BE2C (cell line): ENCODE measurements at places on chromosomes 3 and 15.

GRCh38 chr3:142269767-142270166, 44.4 kb upstream of the GK5 start:
- DNase-seq: no peak

DNA sequence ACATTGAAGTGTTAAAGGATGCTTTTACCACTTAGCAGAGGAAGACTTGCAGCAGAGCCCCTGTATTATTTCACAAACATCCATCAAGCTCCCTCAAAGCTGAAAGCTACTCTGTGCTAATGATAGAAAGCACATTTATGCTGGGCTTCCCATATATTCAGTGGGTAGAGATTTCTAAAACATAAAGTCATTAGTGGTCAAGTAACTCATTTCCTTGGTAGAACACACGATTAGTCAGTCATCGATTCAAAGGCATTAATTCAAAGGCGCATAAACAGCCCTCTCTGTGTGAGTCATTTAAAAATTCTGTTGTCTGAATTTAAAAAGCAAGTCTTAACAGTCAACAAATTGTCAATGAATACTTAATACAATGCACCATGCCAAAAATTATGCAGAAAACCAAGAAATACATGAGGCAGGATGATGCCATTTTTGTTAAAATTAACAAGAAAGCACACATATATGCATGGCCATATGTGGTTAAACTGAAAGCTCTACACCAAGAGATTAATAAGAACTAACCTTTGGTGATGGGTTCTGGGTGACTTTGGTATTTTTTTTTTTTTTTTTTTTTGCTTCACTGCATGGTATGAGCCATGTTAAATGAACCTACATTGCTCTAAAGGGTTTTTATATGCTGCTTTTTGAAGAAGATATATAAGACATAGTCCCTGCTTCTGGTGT, 61.7 kb downstream of the LDHAL6B start:
- DNase-seq: no peak

- DNase-seq: no peak
These were observed 32.2 kb upstream of the COLQ start for GRCh38 chr3:15553749-15554148.

GRCh38 chr3:29852767-29853166, 571.9 kb downstream of the RBMS3 start:
- DNase-seq: no peak

GRCh38 chr3:12170207-12170606, 11.5 kb upstream of the TIMP4 start:
- DNase-seq: no peak

GRCh38 chr3:171240504-171240835, 213.9 kb upstream of the SLC2A2 start:
- no peak for DNase-seq

- DNase-seq: no peak
These were observed 246.5 kb downstream of the MYRIP start for GRCh38 chr3:40055956-40056355.

GRCh38 chr3:131518680-131519079, 15.9 kb upstream of the MRPL3 start:
- DNase-seq: no peak

- no peak for DNase-seq
These were observed 113.5 kb downstream of the SEC22A start for GRCh38 chr3:123315271-123315595.

GRCh38 chr3:43892061-43892460, 201.3 kb downstream of the ABHD5 start:
- no peak for DNase-seq

DNA sequence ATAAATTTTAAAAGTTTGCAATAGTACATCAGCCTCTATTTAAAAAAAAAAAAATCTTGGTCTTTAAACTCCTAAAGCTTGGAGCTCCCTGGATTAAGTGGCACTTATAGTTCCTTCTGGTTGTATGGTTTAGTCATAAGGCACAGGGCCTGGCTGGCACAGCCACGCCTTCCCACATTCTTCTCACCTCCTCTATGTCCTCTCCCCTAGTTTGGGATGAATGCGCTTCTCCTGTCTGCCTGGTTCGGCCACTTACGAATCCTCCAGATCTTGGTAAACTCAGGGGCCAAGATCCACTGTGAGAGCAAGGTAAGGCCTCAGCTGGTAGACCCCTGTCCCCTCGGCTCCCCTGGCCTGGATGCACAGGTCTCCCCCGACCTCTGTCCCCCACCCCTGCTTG, 10.0 kb downstream of the ANKDD1A start:
- no peak for DNase-seq

DNA sequence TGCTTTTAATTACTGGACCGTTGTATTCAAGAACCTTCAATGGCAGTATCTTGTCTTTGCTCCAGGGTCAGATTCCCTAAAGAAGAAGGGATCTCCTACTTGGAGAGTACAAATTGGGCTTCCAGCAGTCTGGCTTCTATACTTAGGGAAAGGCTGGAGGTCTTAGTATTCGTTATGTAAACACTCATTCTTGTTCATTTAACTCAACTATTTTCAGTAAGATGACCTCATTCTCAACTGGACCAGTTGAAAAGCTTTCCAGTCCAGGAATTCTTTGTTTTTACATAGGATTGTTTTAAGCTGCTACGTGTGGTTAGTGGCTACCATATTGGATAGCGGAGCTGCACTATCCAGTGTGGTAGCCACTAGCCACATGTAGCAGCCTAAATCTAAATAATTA, 4.6 kb downstream of the SENP5 start:
- DNase-seq: no peak

- no peak for DNase-seq
These were observed 715 bp upstream of the SCAPER start for GRCh38 chr15:76905855-76906254.

- no peak for DNase-seq
These were observed 90.0 kb downstream of the ARIH1 start for GRCh38 chr15:72564091-72564490.

GRCh38 chr3:37693511-37694283, 168.0 kb upstream of the CTDSPL start:
- no peak for DNase-seq

- DNase-seq: no peak
These were observed 1150.1 kb downstream of the NAALADL2 start for GRCh38 chr3:176009256-176009655.

- DNase-seq: no peak
These were observed 172.4 kb downstream of the KLHL25 start for GRCh38 chr15:85622221-85622831.

GRCh38 chr3:177679568-177680471, 482.5 kb upstream of the TBL1XR1 start:
- peak; percentile 87 for DNase-seq

DNA sequence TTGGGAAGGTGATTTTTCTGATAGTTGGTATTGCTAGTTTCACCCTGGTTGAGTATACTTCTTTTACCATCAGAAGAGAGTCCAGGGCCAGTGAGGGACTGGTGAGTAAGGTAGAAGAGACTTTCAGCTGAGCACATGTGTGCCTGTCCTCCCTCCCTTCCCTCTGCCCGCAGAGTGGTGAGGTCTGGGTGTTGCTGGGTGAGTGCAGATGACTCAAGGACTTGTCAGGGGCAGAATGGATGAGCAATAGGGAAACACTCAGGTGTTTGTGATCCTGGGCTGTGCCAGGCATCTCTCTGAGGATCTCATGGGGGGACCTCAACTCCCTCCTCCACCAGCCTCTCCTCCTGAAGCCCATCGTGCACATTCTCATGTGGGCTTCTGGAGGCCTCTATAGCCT, 76.0 kb upstream of the GSK3B start:
- no peak for DNase-seq
